Amniotic stem cell (primary cell): ENCODE measurements at places on chromosomes 5 and 9.

GRCh38 chr5:18702821-18703220 lies 1068.6 kb downstream of the TAF11L14 start:
- DNase-seq = no peak

DNA sequence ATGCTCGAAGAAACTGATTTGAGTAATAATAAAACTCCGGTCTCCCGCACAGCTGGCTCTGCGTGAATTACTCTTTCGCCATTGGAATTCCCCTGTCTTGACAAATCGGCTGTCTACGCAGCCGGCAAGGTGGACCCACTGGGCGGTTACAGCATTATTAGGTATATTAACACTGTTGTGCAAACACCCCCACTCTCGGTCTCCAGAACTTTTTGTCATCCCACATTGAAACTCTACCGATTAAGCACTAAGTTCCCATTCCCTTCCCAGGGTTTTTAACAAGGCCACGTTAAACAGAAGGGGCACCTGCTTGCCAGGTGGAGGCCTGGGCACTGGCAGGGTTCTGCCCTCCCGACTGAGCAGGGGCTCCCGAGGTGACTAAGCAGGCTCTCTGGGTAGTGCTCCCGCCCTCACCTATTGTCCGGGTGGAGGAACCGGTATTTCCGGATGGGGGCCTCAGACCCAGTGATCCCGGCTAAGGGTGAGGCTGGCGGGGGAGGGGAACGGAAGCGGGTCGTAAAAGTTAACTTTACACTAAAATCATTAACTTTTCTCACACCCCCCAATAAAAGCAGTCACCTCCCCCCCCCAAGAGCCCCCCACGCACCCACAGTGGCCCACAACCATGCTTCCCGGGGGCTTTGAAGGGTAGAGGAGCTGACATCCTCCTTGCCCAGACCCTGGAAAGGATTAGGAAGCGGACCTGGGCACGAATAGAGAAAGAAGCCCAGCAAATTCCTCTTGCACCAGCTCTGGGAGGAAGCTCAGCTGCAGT lies 53.5 kb upstream of the TJP2 start:
- no peak for DNase-seq

GRCh38 chr9:126673689-126674364 lies 60.1 kb downstream of the LMX1B start:
- DNase-seq = no peak

- DNase-seq = no peak
These were observed 43.4 kb upstream of the SLC9A3 start for GRCh38 chr5:567664-568060.

GRCh38 chr9:99385814-99386279 lies 163.8 kb downstream of the SEC61B start:
- peak; percentile 28 for DNase-seq

DNA sequence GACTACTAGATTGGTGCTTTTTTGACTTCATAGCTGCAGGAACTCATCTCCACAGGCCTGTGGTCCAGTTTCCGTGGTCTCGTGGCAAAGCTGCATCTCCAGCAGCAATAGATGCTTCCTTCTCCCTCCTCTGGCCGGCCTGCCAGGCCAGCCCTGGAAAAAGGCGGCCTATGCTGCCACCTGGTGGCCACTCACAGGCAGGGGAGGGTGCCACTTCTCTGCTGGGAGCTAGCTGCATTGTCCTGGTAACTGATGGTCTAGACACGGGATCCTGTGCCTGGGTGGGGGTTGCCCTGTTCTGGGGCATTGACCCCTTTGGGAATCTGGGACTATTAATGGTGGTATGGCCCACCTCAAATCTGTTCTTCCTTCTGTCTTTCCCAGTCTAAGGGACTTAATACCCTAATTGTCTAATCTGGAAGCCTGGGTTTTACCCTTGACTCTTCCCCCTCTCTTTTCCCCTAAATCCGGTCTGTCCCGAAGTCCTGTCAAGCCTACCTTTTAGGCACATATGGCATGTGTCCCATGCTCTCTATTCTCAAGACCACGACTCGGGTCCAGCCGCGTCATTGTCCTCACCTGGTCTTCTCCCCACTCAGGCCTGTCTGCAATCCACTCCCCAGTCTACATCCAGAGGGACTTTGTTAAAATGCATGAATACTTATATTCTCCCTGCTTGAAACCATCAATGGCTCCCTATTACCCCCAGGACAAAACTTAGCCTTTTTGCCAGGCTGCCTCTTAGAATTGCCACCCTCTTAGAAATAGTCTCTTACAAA lies 20.1 kb upstream of the PTGS1 start:
- DNase-seq = no peak
